Peyer's patch (tissue), 4 donors: ENCODE measurements at places on chromosomes 16 and 17.

GRCh38 chr17:48240562-48241130 lies 133.1 kb downstream of the SNX11 start:
- no peaks in the 10 kb centered on the region for H3K4me1 ChIP-seq
- no peaks in the 10 kb centered on the region for H3K36me3 ChIP-seq

GRCh38 chr16:58507963-58508670 lies 7.2 kb upstream of the SETD6 start:
- no peak overlapping the region for H3K27ac ChIP-seq
- H3K4me1 ChIP-seq: no peaks in the 10 kb centered on the region
- no peaks in the 10 kb centered on the region for H3K36me3 ChIP-seq
- DNase-seq: peak; percentile 4

- no peak overlapping the region for H3K4me3 ChIP-seq
- H3K27me3 ChIP-seq: no peaks in the 10 kb centered on the region
These were observed 282.6 kb downstream of the CBLN1 start for GRCh38 chr16:48999044-48999443.

DNA sequence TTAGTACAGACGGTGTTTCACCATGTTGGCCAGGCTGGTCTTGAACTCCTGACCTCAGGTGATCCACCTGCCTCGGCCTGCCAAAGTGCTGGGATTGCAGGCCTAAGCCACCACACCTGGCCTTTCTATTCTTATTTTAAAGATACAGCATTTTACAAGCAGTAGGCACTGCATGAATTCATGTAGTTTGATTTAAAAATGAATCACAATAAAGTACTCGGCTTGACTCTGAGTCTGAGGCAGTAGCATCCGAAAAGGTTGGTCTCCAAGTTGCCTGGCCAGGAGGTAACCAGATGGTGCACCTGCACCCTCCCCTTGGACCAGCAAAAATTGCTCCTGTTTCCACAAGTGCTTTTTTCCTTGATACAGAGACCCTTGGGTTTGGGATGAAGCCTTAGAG lies 35.6 kb downstream of the MAP2K6 start:
- H3K4me1 ChIP-seq: peaks cover 4% of the 10 kb centered on the region
- DNase-seq: no peak
- no peak overlapping the region for H3K4me3 ChIP-seq
- no peak overlapping the region for H3K27ac ChIP-seq
- H3K27me3 ChIP-seq: no peaks in the 10 kb centered on the region
- H3K36me3 ChIP-seq: no peaks in the 10 kb centered on the region

DNA sequence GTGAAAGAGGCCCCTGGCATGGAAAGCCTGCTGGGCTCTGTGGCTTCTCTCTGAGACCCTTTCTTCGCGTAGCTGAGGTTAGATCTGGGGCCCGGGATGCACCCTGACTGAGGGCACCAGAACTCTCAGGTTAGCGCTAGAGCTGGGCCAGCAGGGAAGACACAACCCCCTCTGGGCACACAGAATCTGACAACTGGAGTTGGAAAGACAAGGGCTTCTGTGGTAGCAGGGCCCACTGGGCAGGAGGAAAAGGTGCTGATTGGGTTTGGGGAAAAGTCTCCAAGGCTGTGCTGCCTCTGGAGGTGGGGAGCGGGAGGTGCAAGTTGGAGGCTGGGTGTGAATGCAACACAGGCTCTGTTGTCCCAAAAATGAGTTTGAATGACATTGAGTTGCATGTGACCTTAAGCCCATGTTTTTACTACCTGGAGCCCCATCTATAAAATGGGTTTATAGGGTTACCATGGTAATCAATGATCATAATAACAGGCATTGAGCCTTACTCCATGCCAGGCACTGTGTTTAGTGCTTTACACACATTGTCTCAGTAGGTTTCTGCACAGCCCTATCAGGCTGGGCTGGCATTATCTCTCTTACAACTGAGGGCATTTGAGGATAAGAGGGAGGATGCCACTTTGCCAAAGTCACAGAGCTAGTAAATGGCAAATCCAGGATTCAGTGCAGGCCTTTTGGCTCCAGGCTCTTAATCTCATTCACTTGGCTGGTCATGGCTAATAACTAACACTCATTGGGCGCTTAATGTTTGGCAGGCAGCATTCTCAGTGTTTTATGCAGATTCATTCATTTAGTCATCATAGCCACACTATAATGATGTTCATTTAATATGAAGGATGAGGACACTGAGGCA lies 9.5 kb upstream of the IGFBP4 start:
- DNase-seq: peak; percentile 32
- no peaks in the 10 kb centered on the region for H3K36me3 ChIP-seq
